Astrocyte (in vitro differentiated cells and primary cell): ENCODE measurements at places on chromosomes 2 and 18. TPM values are rescaled to one million over a fixed set of nuclear protein-coding genes. Genes with fewer than 3 reads are reported as not detected.

Gene TACR1
- not detected in 2 replicates for total RNA-seq

Gene XDH
- total RNA-seq, result 1.9 and 2.2 TPM in 2 replicates

- peak; percentile 80 for DNase-seq
Observed at GRCh38 chr2:66929632-66930338, 467.3 kb upstream of the ETAA1 start.

Gene CD302
- total RNA-seq, result 0.34 and 0.41 TPM in 2 replicates

DNA sequence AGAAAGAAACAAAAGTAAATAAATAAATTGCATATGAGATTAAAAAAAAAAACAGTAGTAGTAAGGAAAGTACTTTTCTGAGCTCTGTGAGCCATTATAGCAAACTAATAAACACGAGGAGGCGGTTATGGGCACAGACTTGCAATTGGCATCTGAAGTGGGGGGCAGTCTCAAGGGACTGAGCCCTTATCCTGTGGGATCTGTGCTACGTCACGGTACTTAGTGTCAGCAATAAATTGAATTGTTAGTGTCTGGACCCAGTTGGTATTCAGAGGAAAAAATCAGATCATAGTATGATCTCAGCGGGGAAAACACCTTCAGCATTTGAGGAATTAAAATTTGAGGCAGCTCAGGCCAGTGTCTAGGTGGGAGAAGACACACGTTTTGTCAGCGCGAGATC lies 76.6 kb upstream of the TEX51 start:
- no peak for DNase-seq

DNA sequence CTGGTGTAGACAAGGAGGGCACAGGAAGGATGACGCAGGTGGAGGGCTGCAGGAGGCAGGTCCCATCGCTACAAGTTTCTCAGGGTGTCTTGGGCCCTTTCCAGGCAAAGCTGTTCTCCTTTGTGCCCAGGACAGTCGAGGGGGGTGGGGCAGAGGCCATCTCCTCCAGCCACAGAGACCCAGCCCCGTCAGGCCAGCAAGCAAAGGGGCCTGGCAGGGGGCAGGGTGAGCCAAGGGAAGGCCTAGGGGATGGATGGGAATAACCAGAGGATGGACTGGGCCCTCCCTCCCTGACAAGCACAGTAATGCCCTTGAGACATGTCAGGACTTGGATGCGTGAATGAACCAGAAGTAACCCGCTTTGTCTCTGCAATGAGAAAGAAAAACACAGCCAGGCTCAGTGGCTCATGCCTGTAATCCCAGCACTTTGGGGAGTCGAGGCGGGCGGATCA lies 6.3 kb downstream of the TCF23 start:
- no peak for DNase-seq

GRCh38 chr2:41896186-41896846 lies 151.5 kb upstream of the PKDCC start:
- no peak for DNase-seq

- DNase-seq, result no peak
Observed at GRCh38 chr2:150034665-150035064, 447.1 kb upstream of the MMADHC start.

GRCh38 chr18:40529478-40529877 lies 1425.6 kb upstream of the PIK3C3 start:
- DNase-seq, result peak; percentile 16
